Activated T-cell treated with anti-CD3 and anti-CD28 coated beads for 1 hour (primary cell): ENCODE measurements at places on chromosomes 3 and 15.

DNA sequence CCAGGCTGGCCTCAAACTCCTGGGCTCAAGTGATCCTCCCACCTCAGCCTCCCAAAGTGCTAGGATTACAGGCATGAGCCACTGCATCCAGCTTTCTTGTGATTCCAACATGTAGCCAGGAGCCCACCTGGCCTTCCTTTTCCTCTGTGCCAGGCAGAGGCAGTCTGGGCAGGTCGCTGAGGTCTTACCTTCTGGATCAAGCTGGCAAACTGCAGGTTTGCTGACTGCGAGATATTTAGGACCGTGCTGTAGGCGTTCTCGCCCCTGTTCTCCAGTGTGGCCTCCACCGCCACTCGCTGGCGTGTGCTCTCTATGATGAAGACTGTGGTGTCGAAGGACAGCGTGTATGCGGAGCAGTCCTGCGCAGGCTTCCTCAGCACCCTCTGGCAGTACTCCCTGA, 42.5 kb downstream of the FEM1B start:
- DNase-seq = no peak

DNA sequence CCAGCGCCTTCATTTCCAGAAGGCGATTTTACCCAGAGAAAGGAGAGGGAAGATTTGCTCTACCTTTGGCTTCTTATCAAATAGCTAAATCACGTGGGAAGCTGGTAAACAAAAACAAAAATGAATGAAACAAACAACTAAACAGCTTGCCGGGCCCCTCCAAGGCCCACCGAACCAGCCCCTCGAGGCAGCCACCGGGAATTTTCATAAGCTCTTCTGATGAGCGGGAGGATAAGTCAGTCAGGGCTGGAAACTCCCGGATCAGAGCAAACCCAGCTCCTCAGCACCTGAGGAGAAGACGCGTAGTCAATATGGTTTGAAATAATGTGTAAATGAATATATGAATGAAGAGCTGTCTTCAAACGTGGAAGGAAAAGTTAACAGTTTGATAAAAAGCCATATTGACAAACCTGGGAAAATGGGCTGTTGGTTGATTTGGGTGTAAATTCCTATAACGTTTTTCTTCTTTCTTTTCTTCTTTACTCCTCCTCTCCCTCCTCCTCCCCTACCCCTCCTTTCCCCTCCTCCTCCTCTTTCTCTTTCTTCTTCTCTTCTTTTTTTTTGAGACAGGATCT, 10.7 kb downstream of the RPLP1 start:
- no peak for DNase-seq

- DNase-seq = no peak
Measured at GRCh38 chr3:117939425-117940027, 1095.1 kb downstream of the IGSF11 start.

- DNase-seq = no peak
Measured at GRCh38 chr15:81254916-81255290, 58.2 kb downstream of the IL16 start.

- no peak for DNase-seq
Measured at GRCh38 chr15:76823890-76824289, 81.2 kb downstream of the SCAPER start.

- DNase-seq = peak; percentile 29
Measured at GRCh38 chr3:10419637-10420232, 85.7 kb downstream of the ATP2B2 start.

DNA sequence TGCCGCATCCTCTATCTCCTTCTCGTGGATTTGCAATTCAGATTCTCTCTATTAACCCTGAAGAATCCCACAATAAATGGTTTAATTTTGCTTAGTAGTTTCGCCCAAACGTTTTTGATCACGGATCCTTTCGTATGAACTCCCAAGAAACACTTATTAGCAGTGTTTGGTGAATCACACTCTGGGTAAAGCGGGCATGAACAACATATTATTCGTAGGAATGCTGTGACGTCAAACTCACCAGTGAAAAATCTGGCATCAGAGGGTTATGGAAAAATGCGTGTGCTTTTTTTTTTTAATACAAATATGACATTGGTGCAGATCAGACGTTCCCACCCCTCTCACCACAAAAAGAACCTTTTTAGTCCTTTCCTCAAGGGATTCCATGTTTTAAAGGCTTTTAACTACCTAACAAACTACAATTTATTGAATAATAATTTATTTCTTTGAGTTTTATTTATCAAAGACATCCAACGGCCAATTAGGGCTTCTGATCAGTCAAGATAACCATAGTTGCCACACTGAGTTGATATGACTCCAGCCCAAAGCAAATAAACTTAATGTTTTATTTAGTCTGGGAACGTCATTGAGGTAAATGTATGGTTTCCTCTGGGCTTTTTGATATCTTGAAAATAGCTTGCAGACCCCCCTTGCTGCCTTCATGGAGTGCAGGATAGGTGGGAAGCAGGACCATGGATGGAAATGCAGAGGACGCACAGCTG, 45.5 kb upstream of the CGNL1 start:
- no peak for DNase-seq

GRCh38 chr15:39139431-39140059, 441.3 kb upstream of the THBS1 start:
- no peak for DNase-seq

DNA sequence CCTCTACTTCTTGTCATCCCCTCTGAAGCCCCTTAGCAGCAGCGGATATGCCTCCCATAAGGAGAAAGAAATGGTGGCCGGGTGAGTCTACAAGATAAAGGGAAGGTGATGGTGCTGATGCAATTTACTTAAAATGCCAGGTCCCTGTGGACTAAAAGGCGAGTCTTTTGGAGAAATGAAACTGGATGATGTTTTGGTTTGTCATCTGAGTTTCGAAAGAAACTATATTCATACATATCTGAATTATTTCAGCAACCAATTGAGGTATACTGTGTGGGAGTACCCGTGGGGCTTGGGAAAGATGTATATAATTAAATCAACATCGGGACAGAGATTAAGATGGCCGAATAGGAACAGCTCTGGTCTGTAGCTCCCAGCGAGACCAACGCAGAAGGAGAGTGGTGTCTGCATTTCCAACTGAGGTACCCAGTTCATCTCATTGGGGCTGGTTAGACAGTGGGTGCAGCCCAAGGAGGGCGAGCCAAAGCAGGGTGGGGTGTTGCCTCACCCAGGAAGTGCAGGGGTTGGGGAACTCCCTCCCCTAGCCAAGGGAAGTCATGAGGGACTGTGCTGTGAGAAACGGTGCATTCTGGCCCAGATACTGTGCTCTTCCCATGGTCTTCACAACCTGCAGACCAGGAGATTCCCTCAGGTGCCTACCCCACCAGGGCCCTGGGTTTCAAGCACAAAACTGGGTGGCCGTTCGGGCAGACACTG, 210.6 kb upstream of the CHRM5 start:
- no peak for DNase-seq

- peak; percentile 53 for DNase-seq
Measured at GRCh38 chr3:183555541-183556081, at the start of gene KLHL6. KLHL6 (minus strand) TSS chr3:183555706; CDS start chr3:183555653, 53 bp downstream.

- no peak for DNase-seq
Measured at GRCh38 chr3:20015525-20015924, 3.5 kb upstream of the PP2D1 start.

DNA sequence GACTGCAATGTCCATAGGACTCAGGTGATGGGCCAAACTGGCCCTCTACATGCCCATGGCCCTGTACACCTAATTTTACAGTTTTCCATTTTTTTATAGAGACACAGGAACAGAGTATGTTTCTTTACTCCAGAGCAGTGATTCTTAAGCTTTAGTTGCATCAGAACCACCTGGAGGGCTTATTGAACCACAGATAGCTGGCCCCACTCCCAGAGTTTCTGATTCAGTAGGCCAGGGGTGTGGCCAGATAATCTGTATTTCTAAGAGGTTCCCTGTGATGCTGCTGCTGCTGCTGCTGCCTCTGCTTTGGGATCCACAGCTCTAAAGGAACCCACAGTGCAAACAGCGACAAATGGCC, 5.1 kb downstream of the RBP1 start:
- DNase-seq = no peak

- no peak for DNase-seq
Measured at GRCh38 chr3:139301654-139302053, 42.2 kb upstream of the MRPS22 start.

GRCh38 chr3:59714066-59714465, 664.2 kb upstream of the CFAP20DC start:
- no peak for DNase-seq

- DNase-seq = no peak
Measured at GRCh38 chr3:124851136-124851535, 36.0 kb downstream of the ITGB5 start.

- no peak for DNase-seq
Measured at GRCh38 chr3:119967353-119968006, 126.8 kb downstream of the GSK3B start.

DNA sequence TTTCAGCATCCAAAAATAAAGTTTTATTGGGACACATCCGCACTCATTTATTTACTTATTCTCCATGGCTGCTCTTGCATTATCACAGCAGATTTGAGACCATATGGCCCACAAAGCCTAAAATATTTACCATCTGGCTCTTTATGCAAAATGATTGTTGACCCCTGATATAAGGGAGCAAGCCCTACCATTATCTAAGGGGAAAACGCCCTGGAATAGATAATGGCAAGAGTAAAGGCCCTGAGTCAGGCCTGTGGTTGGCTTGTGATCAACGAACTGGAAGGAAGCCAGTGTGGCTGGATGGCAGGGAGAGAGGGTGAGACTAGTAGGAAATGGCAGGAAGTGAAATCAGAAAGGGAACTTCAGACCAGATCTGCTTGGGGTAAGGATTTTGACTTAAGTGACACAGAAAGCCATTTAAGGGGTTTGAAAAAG, 24.6 kb upstream of the DMXL2 start:
- no peak for DNase-seq

- no peak for DNase-seq
Measured at GRCh38 chr15:29034593-29035335, 149.0 kb downstream of the APBA2 start.

- DNase-seq = no peak
Measured at GRCh38 chr3:45477838-45478237, 89.5 kb downstream of the LARS2 start.

DNA sequence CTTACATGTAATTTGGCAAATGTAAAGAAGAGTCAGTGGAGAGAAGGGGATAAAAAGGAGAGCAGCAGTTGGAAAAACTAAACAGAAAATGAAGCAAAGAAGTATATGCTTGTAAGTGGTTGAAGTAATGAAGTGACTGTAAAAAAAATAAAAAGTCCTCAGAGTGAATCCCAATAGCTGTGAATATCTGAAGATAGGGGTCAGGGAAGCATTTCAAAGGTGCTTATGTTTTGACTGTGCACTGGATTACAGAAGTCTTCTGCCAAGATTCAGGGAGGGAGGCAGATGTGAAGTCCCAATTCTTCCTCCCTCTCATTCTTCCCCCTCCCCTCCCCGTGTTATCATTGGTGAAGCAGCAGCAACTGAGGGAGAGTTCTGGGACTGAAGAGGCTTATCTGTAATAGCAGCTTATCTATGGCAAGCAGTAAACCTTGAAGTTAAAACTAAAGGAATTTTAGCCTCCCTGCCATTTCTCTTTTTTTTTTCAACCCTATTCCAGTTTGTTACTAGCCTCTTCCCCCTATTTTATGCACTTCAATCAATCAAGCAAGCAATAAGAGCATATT, 597.9 kb downstream of the IGSF11 start:
- no peak for DNase-seq

GRCh38 chr3:72368331-72368975, 479.8 kb downstream of the SHQ1 start:
- no peak for DNase-seq

GRCh38 chr15:94655249-94655880, 424.0 kb downstream of the MCTP2 start:
- no peak for DNase-seq

DNA sequence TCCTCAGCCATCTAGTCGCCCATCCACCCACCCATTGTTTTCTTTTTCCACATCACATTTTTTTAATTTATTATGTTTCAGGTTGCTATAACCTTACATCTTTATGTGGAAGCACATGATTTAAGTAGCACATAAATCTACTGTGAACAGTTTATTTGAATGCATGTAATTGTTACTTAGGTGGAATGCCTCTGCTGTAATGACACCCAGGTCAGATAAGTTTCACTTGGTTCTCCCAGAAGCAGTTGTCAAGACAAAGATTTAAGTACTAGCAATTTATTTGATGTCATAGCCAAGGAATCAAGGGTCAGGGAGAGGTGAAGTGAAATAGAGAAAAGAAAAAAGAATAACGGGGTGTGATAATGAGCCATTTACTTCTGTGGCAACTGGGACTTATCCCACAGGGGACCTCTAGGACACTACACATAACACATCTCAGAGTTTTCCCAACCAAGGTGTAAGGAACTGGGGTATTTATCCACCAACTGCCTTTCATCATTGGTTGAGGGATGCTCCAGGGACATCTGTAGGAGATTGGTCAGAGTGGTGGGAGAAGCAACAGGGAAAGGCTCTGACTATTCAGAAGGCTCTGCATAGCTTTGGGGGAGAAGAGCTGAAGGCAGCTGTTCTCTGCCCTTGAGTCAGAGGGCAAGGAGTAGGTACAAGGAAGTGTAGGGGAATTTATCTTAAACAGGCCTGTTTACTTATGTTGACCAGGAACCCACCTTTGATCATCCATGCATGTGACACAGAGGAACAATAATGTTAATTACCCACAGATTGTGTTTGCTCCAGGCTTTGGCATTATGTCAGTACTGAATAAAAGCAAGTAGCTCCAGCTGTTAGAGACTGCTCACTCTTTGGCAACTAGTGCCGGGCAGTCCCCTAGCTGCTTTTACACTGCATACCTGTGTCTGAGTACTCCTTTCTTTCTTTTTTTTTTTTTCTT, 94.8 kb downstream of the CD200R1L start:
- DNase-seq = no peak

GRCh38 chr3:42501321-42501680, 1.1 kb upstream of the VIPR1 start:
- DNase-seq = no peak

- no peak for DNase-seq
Measured at GRCh38 chr3:53259427-53260259, 3.8 kb upstream of the TKT start.

- DNase-seq = no peak
Measured at GRCh38 chr15:73979636-73980035, 12.5 kb downstream of the STOML1 start.

DNA sequence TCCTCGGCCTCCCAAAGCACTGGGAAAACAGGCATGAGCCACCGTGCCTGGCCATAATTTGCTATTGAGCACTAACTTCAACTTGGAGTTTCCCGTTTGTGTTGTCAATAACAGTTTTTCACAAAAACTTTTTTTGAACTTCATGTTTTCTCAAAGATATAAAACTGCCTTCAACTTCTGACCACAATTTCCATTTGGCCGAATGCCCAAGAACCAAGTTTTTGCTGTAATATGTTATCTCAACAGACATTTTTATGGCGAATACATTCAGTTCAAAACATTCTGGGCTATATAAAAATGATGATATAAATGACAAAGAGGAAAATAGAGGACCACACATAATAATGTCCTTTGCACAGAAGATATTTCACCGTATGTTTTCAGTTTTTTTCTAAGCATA, 56.4 kb downstream of the NEDD4 start:
- no peak for DNase-seq

GRCh38 chr3:150783316-150783715, 20.3 kb upstream of the SIAH2 start:
- no peak for DNase-seq

- DNase-seq = no peak
Measured at GRCh38 chr15:40256638-40257235, 17.9 kb downstream of the PAK6 start.

GRCh38 chr3:126267169-126267975, 87.0 kb upstream of the ALDH1L1 start:
- no peak for DNase-seq

GRCh38 chr3:58574106-58574505, 3.1 kb downstream of the FAM107A start:
- no peak for DNase-seq

GRCh38 chr15:51853998-51854397, 24.5 kb downstream of the TMOD3 start:
- no peak for DNase-seq

GRCh38 chr15:89870688-89871288, 23.0 kb downstream of the AP3S2 start:
- DNase-seq = no peak
